ENCODE measurements at places on chromosomes 2 and 18.

DNA sequence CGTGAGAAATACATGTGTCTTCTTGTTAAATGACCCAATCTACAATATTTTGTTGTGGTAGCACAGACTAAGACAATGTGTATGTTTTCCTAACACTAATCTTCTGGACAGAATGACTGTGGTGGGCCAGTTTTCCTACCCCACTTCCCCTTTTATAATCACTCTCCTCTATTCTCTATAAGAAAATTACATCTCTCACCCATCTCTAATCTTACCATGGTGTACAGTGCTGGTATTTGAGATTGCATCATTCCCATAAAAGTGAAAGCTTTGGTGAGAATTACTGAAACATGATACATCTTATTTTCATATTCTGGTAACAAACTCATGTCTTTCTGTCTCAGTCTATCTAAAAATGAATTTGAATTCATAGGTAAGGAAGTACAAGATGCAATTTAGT is 40.5 kb downstream of the CAVIN2 start:
- DNase-seq: no peak

- no peak for DNase-seq
Measured at GRCh38 chr18:44584900-44585299, 95.8 kb upstream of the SETBP1 start.

- DNase-seq: no peak
Measured at GRCh38 chr2:101983928-101984327, 7.8 kb upstream of the IL1R2 start.

GRCh38 chr2:149568138-149568537 is 19.4 kb downstream of the MMADHC start:
- DNase-seq: no peak

GRCh38 chr2:1546901-1547300 is 133.6 kb downstream of the TPO start:
- DNase-seq: no peak

- DNase-seq: no peak
Measured at GRCh38 chr2:203327582-203327900, 653 bp upstream of the ABI2 start.

- no peak for DNase-seq
Measured at GRCh38 chr2:100188326-100188725, 45.9 kb upstream of the AFF3 start.

- no peak for DNase-seq
Measured at GRCh38 chr18:3055186-3055728, 42.3 kb upstream of the LPIN2 start.

- DNase-seq: no peak
Measured at GRCh38 chr2:160022162-160022561, 40.3 kb downstream of the PLA2R1 start.

DNA sequence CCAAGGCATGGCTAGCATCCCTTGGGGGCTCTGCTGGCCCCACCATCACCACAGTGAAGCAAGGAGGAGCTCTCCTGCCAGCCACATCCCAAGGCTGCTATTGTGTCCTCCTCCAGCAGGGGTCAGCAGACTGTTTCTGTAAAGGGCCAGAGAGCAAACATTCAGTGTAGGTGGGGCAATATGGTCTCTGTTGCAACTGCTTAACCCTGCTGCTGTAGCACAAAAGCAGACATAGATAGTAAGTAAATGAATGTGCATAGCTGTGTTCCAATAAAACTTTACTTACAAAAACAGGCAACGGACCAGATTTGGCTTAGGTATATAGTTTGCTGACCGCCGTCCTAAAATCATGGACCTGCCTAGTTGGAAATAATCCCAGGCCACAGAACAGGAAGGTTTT is 36.4 kb upstream of the ZBTB7C start:
- DNase-seq: peak; percentile 28

DNA sequence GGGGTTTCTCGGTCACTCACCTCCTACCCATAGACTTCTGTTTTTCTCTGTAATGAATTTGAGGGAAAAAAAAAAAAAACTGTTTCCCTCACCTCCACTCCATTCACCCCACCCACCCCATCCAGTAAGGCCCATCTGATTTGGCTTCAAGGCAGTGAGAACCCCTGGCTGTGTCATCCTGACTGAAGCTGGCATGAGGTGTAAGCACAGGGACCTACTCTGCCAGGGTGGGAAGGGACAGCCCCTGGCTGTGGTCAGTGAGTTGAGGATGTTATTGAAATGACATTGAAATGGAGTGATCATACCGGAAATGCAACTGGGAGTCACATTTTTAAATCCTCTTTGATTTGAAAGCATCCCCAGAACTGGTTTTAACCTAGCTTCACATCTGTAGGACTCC is 19.1 kb upstream of the BCL2L11 start:
- DNase-seq: no peak
